ENCODE measurements at places on chromosomes 5 and 9.

GRCh38 chr9:21685502-21685901 is 116.9 kb upstream of the MTAP start:
- no peak for DNase-seq

GRCh38 chr9:88697764-88698432 is 162.9 kb downstream of the NXNL2 start:
- DNase-seq, result no peak

DNA sequence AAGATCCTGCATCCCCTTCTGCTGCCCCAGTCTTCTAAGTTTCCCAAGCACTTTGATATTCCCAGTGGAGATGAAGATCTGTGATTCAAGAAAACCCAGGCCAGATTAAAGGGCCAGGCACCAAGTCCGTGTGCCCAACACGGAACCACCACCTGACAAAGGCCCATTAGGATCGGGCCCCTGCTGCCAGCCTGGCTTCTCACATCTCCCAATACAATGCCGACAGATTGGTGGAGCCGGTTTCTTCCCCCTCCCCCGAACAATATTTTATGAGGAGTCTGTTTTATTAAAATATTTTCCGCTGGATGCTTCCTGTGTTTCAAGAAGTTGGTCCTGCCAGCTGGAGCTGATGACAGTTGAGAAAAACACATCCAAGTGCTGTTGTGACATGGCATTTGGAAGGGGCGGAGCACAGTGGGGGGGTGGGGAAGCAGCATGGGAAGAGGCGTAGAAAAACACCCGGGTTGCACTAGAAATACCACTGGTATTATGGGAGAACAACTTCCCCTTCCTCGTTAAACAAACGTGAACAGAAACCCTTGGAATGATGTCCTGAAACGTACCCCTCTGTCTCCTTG is 45.0 kb downstream of the CRB2 start:
- no peak for DNase-seq

GRCh38 chr9:110337727-110338126 is at the start of gene TXNDC8:
TXNDC8 (minus strand) TSS chr9:110337863.
- no peak for DNase-seq

GRCh38 chr9:137452761-137453642 is 6.1 kb downstream of the NSMF start:
- DNase-seq, result no peak

GRCh38 chr9:133112663-133113026 is 8.4 kb downstream of the RALGDS start:
- peak; percentile 55 for DNase-seq

All from activated CD4-positive, alpha-beta T cell treated with anti-CD3 and anti-CD28 coated beads, Interleukin-2, Interleukin-4, amounts not matched to agents 100 ng/mL and 50 ng/mL, durations not matched to agents 16 hours and 8 hours (primary cell).